ENCODE measurements at places on chromosomes 4 and X. TPM values are rescaled to one million over a fixed set of nuclear protein-coding genes. Genes with fewer than 3 reads are reported as not detected.

GRCh38 chr4:26298198-26298947 is 22.4 kb upstream of the RBPJ start:
- DNase-seq, result no peak

DNA sequence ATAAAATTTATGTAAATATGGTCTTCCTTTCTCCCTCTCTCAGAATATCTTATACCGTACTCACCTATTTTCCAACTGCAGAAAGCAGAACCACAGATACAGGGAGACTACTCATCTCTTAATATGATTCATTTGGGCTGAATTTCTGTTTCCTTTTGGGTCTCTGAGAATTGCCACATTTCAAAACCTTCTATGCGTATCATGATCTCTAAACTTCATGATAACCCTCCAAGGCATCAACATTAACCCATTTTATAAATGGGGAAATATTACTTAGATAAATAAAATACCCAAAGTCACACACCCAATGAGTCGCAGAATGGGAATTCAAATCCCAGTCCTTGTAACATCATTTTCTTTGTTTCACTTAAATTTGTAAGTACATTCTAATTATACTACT is 16.6 kb upstream of the PRDM8 start:
- DNase-seq, result no peak

- no peak for DNase-seq
Measured at GRCh38 chr4:144647590-144647989, 1.6 kb downstream of the HHIP start.

DNA sequence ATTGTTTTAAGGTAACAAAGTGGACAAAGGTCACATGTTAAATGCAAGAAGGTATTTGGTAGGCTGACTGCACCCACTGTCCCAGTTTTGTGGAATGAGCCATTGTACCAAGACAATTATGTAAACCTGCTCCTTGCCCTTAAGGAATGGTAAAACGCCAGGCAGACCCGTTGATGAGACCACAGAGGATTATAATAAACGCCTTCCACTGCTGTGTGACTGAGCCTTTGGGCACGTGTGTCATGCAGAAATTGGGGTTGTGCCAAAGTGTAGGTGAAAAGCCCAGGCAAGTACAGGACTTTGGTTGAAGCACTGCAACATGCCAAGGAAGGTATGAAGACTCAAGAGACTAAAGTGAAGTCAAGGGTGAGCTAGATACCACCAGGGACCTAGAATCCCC is 59.7 kb downstream of the LRRC66 start:
- no peak for DNase-seq

The WWC2 gene
- not detected for total RNA-seq

The SNCA gene
- not detected for total RNA-seq

The MYL5 gene
- total RNA-seq, result 50.5 TPM
